ENCODE measurements at places on chromosomes 6 and 20.

GRCh38 chr20:62585461-62585970 is 56.8 kb upstream of the SLCO4A1 start:
- no peak for DNase-seq

DNA sequence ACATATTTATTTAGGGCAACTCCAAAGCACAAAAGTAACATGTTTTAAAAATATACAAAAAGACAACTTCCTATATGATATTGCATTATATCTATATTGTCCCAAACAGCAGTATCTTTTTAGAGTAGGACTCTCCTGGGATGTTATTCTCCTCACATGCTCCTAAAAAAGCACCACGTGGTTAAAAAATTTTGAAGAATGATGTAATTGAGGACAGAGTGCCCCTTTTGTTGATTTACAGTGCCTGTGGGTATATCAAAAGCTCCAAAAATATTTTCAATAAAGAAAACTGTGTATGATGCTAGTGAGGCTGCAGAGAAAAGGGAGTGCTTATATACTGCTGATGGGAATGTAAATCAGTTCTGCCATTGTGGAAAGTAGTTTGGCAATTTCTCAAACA is 130.3 kb upstream of the HDAC2 start:
- DNase-seq, result no peak

- DNase-seq, result no peak
These were observed 497.8 kb downstream of the PREX1 start for GRCh38 chr20:48329676-48330664.

DNA sequence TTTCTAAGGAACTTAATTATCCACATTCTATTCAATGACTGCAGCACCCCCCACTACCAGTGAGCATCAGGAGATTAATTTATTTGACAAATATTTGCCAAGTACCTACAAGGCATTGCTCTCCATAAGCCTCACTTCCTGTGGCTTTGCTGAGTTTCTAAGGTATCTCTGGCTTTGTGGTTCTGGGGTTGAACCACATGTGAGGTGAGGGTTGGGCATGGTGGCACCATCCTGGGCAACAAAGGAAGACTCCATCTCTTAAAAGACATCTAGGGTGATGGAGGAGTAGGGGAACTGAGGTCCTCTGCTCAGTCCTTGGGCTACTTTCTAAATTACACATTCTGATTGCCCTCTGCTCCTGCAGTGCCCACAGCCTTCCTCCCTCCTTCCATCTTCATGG is 25.5 kb upstream of the WFDC2 start:
- DNase-seq, result no peak

DNA sequence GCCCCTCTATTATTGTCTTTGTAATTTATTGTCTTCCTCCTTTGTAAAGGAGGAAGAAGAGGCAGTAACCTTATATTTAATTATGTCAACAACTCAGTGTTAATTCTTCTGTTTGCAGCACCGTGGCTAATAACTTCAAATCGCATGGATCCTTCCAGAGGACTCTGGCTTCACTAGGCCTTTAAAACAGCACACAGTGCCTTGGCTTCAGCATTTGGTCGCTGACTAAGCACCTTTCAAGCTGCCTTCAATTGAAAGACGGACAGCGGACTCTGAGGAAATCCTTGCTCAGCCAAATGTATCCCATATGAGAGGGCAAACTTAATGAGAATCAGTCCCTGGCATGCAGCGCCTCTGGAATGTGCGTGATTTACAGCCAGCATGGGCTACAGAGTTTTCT is 64.2 kb downstream of the SGK1 start:
- DNase-seq, result no peak

DNA sequence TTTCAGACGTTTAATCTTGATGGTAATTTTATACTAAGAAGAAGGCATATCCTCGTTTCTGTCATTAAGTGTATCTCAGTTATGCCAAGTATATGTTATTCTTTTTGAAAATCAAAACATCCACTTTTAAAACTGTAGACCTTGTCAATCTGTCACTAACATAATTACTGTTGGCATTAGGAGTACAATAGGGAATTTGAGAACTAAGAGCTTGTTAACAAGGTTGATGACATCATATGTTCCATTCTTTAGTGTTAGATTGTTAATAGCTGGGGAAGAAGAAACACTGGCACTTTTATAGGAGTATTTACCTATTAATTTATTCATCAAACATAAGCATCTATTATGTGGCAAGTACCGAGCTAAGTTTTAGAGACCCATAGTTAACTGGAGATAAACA is 76.2 kb downstream of the MAP3K4 start:
- no peak for DNase-seq

GRCh38 chr6:27096834-27097511 is 150.5 kb upstream of the PRSS16 start:
- DNase-seq, result peak; percentile 72

GRCh38 chr20:37688093-37688492 is 5.7 kb upstream of the CTNNBL1 start:
- no peak for DNase-seq

GRCh38 chr6:158056355-158056754 is 74.7 kb downstream of the SYNJ2 start:
- no peak for DNase-seq

Measured in stimulated activated CD4-positive, alpha-beta T cell treated with anti-CD3 and anti-CD28 coated beads, Interleukin-1b, Interleukin-23, amount 100 ng/mL, for 48 hours (primary cell).